ENCODE measurements at places on chromosomes 2 and 18.

DNA sequence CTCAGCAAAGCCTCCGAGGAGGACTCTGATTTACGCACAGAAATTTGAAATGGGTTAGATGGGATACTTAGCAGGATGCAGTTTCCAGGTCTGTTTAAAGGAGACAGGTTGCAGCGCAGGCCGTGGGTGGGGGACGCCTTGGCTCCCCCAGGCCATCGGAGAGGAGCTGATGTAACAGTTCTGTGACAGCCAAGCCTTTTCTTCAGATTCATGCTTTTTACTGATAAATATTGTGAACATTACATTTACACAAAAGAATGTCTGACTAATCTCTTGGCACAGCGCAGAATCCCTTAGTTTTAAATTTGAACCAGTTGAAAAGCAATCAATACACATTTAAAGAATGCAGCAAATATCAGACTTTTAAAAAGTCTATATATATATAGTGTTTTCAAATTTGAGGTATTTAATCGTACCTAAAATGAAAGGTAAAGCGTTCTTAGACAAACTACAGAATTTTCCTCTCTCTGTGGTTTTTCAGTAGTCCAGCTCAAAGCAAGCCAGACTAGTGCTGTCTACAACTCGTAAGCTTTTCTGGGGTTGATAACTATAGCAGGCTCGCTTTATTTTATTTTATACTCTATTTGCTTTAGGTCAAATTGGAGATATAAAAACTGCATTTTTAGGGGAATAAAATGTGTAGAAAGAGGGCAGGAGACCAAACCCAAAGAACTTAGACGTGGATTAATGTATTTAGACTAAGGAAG, 221.9 kb downstream of the PIEZO2 start:
- peak; percentile 86 for DNase-seq

DNA sequence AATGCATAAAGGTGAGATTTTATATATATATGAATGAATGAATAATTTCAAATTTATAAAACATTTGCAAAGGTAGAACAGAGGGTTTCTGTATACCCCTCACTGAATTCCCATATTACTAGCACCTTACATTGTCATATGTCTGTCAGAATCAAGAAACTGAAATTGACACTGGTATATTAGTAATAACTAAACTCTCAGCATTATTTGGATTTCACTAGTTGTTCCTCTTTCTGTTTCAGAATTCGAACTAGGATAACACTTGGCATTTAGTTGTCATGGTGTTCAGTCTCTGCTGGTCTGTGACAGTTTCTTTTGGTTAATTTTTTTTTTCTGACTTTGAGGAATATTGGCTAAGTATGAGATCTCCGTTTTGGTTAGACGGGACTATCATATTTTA, 275.9 kb downstream of the DCC start:
- no peak for DNase-seq

GRCh38 chr18:56899660-56900059, 247.2 kb upstream of the BOD1L2 start:
- DNase-seq: no peak

DNA sequence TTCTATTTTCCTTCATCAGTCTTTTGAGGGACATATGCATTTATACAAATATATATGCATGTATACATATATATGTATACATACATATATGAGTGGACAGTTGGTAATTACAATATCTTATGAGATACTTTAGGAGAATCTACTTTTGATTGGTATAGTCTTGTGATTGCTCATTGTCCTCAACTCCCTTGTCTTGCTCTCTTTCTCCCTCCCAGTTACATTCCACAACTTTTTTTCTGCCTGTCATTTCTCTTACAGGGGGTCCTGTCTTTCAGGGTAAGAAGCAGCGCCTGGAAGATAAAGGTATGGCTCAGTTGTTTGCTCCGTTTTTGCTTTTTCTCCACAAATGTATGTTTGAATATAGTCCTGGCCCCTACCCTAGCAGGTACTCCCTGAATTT, 19.9 kb downstream of the EFEMP1 start:
- DNase-seq: no peak

GRCh38 chr2:227614246-227614645, 394 bp downstream of the SCYGR3 start:
- no peak for DNase-seq

DNA sequence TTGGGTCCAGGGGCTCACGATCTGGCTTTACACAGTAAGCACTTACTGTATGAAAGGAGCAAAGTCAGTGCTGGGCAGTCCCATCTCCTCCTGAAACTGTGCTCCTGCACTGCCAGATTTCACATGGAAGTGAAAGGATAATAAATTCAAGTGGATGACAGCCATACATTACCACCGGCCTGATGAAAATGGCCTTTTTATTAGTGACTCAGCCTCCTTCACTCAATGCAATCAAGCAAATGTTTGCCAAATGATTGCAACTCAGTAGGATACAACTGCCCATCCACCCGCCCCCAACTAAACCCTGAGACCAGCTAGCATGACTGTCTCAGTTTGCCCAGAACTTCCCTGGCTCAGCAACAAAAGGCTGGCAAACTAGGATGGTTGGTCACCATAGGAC, 77.1 kb downstream of the MYO5B start:
- no peak for DNase-seq

- DNase-seq: peak; percentile 62
Measured at GRCh38 chr2:209476367-209477208, 52.7 kb downstream of the MAP2 start.

GRCh38 chr2:25606892-25607291, 66.5 kb downstream of the DTNB start:
- DNase-seq: peak; percentile 26

GRCh38 chr2:43218702-43219382, 7.6 kb downstream of the ZFP36L2 start:
- no peak for DNase-seq

DNA sequence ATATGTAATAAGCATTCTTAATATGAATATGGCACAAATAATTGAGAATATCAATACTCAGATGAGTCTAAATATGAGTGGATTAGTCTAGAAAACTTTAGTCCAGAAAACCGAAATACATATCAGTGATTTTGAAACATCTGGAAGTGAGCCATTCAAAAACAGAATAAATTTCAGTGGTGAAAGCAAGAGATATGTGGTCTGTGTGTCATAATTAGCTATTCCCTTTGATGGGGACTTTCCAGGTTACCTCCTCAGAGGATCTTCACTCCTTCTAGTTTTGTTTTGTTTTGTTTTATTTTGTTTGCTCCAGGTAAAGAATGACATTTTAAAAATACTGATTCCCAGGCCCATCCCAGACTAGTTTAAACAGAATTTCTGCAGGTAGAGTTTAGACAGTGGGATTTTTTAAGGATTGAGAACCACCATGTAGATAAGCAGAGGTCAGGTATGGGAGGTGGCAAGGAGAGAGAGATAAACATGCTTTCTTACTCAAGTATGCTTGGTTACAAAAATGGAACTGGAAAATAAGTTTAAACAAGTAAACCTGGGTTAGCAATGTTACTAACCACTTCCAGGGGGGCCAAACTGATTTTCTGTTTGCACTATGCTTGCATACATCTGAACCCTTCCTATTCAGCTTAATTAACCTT, 70.7 kb downstream of the NABP1 start:
- DNase-seq: peak; percentile 30

GRCh38 chr2:50712569-50712968, 319.4 kb downstream of the NRXN1 start:
- DNase-seq: no peak

DNA sequence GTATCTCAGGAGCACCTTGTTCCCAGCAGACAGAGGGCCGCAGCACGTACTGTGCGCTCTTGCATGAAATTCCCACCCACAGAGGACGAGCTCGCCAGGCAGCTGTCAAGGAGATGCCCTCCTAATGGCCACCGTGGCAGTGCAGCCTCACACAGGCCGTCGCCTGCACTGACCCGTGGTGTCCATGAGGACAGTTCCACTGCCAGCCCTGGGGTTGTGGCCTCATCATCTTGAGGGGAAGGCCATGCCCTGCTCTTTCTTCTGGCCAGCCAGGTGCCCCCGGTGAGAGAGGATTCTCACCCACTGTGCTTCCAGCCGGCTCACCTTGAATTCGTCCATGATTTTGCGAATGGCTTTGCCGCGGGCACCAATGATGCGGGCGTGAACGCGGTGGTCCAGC, 42.0 kb downstream of the ANO7 start:
- no peak for DNase-seq

DNA sequence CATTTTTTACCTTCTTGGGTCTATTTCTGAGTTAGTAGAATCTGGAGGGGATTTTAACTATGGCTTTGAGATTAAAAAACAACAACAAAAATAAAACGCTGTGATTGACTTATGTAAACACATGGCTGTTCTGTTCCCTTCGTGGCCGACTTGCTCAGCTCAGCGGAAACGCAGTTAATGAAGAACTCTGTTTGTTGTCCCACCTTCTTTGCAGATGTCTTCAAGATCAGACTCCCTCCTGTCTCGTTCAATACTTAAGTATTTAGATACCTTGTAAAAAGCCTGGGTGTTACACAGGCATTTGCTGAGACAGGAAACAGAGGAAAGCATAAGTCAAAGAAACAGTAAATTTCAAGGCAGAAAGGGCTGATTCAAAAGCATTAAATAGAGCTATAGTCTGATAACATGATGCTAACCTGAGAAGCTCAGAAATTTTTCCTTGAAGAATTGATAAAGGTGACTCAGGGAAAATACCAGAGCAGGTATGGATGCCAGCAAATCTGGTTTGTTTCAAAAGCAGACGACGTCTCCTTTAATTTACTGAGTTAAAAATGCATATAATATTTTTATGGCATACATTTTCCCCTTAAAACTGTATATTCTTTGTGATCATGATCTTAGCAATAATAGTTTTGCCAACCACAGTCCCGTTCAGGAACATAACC, 21.7 kb upstream of the POLI start:
- DNase-seq: no peak

DNA sequence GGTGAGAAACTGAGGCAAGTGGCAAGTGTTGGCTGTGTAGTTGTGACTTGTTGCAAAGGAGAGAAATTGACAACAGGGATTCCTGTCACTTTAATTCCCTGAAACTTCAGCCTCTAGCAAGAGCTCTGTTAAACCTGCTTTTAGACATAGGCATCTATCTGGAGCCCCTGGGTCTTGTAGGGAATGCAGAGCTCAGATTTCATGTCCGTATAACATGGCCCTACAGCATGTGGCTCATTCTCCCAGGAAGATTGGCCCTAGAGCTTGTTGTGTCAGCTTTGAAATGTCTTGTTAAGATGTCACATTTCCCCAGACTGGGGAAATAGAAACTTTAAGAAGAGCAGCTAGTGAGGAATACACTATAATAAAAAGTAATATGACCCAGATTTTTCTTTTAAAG, 115.8 kb downstream of the POLE4 start:
- DNase-seq: no peak

DNA sequence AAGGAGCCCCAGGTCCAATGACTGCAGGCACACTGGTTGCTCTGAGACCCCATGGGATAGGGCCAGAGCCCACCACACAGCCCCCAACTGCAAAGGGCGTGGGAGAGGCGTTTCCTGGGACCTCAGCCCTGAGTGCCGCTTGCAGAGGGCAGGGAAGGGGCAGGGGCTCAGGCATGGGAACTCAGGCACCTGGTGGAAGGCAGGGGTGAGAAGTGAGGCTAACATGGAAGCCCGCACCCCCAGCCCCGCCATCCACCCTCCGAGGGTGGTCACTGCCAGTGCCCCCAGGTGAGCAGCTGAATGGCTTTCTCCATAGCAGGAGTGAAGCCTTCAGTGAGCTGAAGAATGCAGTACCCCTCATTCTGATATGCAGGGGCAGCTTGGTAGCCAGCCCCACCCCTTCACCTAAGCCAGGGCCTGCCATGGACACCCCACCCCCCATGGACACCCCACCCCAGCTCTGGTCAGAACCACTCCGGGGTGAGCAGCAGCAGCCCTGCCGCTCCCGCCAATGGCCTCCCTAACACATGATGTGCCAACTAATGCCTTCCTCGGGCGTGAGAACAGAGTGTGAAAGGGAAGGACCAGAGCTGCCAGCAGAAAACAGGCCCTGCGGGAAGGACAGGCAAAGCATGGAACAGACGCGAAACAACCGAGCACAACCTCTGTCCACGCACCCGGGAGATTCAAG, 6.6 kb downstream of the KIF1A start:
- no peak for DNase-seq

DNA sequence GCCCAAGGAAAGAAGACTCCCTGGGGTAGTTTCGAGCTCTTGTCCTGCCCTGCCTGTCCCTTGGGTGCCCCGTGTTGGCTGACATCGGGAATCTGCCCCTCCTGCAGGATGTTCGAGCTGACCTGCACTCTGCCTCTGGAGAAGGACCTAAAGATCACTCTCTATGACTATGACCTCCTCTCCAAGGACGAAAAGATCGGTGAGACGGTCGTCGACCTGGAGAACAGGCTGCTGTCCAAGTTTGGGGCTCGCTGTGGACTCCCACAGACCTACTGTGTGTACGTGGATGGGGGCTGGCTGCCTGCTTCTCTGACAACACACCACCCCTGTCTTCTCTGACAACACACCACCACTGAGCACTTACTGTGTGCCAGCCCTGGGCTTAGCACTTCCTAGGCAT, 210.8 kb downstream of the DYSF start:
- no peak for DNase-seq

DNA sequence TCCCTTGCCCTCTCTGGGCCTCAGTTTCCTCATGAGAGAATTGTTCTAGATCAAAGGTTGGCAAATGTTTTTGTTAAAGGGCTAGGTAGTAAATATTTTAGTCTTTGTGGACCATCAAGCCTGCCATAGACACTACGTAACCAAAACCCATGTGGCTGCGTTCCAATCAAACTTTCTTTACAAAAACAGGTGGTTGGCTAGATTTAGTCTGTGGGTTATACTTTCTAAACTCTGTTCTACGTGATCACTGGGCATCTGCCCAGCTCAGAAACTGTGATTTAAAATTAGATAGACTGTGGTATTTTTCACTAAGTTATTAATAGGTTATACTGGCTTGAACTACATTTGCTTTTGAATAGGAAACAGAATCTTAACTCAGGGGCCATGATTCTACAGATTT, 149.8 kb upstream of the DCC start:
- no peak for DNase-seq

DNA sequence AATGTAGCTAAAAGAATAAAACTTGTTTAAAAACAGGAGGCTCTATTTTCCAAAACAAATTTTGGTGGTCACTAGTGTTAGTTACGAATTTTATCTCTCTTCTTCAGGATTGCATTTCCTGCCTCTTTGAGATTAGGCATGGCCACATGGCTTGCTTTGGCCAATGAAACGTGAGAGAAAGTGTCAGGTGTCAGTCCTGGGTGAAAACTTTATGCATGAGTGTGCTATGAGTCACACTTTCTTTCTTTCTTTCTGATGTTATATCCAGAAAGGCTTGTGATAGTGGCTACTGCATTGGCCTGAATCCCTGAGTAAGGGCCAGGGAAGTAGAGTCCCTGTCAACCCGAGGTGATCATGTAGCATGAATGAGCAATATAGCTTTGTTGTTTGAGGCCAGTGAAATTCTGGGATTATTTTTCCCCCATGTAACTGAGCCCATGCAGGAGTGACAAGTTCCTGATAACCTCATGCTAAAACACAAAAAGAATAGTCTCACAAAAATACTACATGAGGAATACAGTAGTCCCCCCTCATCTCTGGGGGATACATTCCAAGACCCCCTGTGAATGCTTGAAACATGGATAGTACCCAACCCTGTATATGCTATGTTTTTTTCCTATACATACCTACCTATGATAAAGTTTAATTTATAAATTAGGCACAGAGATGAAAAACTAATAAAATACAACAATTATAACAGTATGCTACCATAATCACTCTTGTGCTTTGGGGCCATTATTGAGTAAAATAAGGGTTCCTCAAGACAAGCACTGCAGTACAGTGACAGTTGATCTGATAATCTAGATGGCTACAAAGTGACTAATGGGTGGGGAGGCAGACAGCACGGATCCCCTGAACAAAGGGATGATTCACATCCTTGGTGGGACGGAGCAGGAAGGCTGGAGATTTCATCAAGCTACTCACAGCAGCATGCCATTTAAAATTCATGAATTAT, 109.5 kb downstream of the CDC42EP3 start:
- DNase-seq: peak; percentile 96

GRCh38 chr2:7329465-7329864, 412.3 kb downstream of the RNF144A start:
- no peak for DNase-seq
